CD8-positive, alpha-beta memory T cell (primary cell): ENCODE measurements at places on chromosomes 6 and 20. TPM values are rescaled to one million over a fixed set of nuclear protein-coding genes. Genes with fewer than 3 reads are reported as not detected.

LAMA4 gene
- not detected for total RNA-seq

HSPA1A gene
- total RNA-seq: 64.8 TPM

TCF21 gene
- total RNA-seq: not detected

TMEM14A gene
- 23.7 TPM for total RNA-seq

CTCFL gene
- not detected for total RNA-seq

GRCh38 chr6:17724341-17724740 lies 17.6 kb upstream of the NUP153 start:
- DNase-seq: no peak

DNA sequence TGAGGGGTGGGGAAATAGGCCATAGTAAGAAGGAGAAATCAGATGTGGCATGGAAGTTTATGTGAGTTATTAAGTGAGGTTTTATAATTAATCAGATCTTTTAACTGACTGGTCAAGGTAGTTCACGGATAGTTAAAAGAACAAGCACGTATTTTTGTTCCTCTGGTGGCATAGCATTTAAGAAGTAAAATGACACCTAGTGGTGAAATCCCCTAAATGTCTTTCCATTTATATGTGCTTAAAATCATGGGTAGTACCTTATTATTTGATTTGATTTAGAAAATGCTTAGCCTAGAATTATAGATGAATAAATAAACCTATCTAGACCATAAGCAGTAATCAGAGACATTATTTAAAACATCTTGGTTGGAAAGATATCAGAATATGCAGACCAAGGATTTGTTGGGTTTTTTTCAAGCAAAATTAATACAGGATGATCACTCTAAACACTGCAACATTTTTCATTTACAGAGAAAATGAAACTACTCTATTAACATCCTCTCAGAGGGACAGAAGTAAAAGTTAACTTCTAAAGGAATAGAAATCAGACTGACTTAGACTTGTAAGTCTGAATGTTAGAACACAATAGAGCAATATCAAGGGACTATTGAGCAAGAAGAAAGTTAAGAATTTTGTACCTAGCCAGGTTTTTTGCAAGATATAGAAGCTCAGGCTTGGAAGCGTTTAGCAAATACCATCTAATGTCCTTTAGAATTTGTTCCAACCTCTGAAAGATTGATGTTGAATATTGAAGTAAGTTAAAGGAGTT lies 81.1 kb downstream of the STXBP5 start:
- no peak for DNase-seq

DNA sequence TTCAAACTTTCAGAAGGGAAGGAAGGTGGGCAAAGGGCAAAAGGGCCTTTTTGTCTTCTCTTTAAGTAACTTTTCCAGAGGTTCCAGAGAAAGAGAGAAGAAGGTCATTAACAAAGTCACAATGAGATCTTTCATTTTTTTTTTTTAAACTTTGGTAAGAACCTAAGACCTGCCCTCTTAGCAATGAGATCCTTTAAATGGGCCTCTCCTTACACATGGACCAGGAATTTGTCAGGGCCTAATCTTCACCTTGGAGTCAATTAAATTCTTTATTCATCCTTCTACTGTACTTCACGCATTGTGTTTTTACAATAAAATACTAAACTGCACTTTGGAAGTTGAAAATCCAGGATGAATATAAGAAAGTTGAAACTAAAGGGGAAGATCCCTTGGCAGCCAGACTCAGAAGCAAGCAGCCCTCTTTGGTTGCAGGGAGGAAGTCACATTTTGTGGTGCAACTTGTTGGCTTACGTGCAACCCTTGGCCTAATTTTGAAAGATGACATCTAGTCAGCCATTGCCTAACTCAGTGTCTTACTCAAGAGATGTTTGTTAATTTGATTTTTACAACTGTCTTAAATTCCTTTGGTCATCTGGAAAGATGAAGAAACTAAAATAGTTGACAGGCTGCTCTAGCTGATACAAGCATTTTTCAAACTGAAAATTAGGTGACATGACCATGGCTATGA lies 11.9 kb upstream of the TMEM170B start:
- DNase-seq: no peak

- no peak for DNase-seq
Measured at GRCh38 chr20:13259921-13260320, 38.8 kb downstream of the ISM1 start.

DNA sequence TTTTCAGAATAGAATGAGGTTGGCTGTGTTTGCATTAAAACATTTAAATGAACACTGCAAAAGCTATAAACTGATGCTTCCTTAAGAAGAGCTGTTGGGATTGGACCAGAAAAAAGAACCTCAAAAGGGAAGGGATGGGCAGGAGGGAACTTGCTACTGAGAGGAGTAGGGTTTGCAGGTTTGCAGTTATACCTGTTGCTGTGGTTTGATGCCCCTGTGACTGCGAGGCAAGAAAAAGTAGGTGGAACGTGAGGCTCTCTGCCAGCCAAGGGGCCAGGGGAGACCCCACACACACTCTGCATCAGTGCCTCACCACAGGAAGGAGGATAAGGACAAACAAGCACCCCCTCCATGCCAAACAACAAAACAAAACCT lies 197.2 kb downstream of the BCAS1 start:
- DNase-seq: no peak
